ENCODE measurements at places on chromosomes 11 and 22. TPM values are rescaled to one million over a fixed set of nuclear protein-coding genes. Genes with fewer than 3 reads are reported as not detected.

OR6Q1 gene
- not detected for total RNA-seq

VSTM5 gene
- not detected for total RNA-seq

RFPL2 gene
- 0.13 TPM for total RNA-seq

MS4A4A gene
- total RNA-seq = not detected
